ENCODE measurements at places on chromosomes 5 and 9.
A peak's percentile ranks its signal among the peaks of the same experiment; 100 is the strongest.

- no peak for DNase-seq
Observed at GRCh38 chr9:34556949-34557348, 32.6 kb downstream of the CNTFR start.

GRCh38 chr9:82109626-82110025 is 121.1 kb downstream of the SPATA31D1 start:
- DNase-seq = no peak

GRCh38 chr5:56733580-56733979 is 81.8 kb upstream of the MAP3K1 start:
- DNase-seq = no peak

DNA sequence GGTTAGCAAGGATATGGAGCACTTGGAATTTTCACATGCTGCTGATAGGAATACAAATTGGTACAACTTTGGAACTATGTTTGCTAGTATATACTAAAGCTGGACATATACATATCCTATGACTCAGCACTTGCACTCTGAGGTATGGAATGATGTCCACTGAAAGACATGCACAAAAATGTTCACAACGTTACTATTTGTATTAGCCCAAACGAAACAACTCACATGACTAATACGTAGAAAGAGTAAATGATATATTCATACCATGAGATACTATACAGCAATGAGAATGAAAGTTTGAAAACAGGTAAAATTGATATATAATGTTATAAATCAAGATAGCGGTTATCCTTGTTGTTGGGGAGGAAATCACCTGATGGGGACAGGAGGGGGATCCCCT is 45.5 kb upstream of the CDC42SE2 start:
- no peak for DNase-seq

- DNase-seq = no peak
Observed at GRCh38 chr9:100448266-100448665, 21.3 kb downstream of the MSANTD3 start.

DNA sequence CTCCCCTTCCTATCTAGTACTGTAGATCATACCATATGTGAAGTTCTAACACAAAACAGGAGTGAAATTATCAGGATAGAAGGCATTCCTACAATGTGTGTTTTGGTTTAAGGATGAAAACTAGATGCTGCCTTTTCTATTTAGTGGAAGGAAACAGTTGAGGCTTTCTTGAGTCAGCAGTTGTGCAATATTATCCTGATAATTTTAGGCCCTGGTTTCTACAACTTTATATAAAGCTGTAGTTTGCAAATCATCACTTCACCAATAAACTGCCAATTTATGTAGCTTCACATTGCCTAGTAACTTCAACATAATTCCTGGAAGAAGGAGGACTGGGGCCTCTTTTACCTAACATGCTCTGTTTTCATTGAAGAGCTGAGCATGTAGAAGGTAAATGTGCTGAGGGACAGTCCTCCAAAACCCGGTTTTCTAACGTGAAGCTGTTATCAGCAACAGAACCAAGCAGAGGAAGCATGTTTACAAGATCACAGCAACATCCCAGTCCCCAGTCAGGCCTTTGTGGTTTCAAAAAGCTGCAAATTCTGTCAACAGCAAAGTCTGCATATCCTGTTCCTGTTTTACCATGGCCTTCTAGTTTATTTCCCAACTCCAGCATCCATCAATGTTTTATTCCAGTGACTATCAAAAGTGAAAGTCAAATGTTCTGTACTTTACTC is 513.4 kb upstream of the MEF2C start:
- peak; percentile 32 for DNase-seq

DNA sequence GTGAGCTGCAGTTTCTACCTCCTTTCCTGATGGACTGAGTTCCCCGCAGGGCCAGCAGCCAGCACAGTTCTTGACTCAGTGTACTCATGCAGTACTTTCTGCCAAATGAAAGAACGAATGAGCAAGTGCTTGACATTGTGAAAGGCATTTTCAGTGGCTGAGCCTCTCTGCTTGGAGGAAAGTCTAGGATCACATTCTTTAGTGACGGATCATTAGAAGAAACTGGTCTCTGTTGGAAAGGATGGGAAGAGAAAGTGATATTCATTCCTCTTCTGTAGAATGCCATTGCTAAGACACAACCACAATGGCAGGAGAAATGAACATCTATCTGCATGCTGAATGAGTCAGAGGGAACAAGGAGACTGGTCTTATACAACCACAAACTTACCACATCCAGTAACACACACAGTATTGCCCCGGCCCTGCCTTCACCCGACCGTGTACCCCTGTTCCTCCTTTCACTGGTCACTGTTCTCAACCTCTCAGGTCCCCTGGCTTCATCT is 206.9 kb downstream of the CRB2 start:
- DNase-seq = no peak

DNA sequence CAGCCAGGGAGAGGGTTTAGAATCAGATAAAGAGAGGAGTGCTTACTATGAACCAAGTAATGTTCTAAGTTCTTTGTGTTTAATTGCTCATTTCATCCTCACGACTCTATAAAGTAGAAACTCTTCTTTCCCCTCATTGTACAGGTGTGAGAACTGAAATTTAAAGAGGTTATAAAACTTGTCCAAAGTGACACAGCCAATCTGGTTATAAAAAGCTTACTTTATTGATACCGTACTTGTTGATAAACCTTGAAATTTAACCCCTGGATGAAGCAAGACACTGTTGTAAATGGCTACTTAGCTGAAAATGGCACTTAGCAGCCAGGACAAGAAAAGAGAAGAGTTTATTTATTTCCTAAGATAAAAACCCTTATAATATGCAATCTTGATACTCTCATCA is 702.4 kb downstream of the KCTD16 start:
- no peak for DNase-seq

DNA sequence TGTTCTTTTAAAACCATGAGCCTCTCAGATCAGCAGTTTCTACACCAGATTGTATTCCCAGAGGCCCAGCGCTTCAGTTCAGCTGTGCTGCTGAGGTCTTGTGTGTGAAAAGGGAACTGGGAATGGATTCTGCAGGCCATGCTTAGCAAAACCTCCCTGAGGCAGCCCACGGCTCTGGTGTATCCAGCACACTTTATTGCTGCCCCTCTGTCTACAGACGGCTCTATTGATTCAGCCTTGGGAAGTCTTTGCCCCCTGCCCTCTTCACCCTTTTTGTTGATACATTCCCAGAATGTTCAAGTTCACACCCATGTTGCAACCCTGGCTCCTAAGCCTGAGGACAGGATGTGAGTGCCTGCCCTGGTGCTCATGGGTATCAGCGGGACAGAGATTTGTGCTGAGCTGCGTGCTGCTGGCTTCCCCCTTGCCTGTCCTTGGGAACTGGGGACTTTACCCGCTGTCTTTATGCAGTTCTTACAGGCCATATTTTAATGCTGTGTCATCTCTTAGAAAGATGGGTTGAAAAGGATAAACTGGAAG is 37.3 kb downstream of the ARHGAP26 start:
- DNase-seq = peak; percentile 50

GRCh38 chr5:130520211-130520610 is 615.9 kb downstream of the CHSY3 start:
- no peak for DNase-seq

GRCh38 chr5:14665101-14665822 is 744 bp downstream of the OTULIN start:
- peak; percentile 66 for DNase-seq

DNA sequence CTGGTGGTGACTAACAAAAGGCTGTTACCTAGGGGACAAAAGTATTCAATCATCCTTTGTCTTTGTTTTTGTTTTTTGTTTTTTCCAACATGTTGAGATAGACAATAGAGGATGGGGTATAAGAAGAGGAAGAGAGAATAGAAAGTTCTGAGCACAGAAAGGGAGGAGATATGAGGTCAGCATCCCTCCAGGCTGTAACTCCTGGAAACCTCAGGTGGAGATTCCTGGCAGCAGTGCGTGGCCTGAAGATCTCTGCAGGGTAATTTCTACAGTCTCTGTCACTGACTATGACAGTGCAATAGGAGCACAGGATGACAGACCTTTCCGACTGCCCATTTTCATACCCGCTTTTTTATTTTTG is 112.1 kb downstream of the ADRB2 start:
- no peak for DNase-seq

- no peak for DNase-seq
Observed at GRCh38 chr5:147307170-147307569, 72.3 kb downstream of the STK32A start.

DNA sequence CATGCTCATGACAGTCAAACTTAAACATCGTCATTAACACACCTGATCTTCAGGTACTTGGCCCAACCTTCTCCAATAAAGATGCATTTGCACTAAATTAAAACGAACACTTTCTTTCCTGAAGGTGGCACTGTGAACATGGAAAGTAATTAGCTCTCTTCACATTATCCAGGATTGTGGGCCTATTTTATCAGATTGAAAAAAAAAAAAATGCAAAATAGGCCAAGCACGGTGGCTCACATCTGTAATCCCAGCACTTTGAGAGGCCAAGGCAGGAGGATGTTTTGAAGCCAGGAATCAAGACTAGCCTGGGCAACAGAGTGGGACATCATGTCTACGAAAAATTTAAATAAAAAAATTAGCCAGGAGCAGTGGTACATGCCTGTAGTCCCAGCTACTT is 14.4 kb upstream of the CDC20B start:
- DNase-seq = no peak

- DNase-seq = no peak
Observed at GRCh38 chr9:76292658-76293057, 101.6 kb downstream of the RFK start.

- DNase-seq = no peak
Observed at GRCh38 chr9:32404856-32405255, 20.4 kb downstream of the ACO1 start.

DNA sequence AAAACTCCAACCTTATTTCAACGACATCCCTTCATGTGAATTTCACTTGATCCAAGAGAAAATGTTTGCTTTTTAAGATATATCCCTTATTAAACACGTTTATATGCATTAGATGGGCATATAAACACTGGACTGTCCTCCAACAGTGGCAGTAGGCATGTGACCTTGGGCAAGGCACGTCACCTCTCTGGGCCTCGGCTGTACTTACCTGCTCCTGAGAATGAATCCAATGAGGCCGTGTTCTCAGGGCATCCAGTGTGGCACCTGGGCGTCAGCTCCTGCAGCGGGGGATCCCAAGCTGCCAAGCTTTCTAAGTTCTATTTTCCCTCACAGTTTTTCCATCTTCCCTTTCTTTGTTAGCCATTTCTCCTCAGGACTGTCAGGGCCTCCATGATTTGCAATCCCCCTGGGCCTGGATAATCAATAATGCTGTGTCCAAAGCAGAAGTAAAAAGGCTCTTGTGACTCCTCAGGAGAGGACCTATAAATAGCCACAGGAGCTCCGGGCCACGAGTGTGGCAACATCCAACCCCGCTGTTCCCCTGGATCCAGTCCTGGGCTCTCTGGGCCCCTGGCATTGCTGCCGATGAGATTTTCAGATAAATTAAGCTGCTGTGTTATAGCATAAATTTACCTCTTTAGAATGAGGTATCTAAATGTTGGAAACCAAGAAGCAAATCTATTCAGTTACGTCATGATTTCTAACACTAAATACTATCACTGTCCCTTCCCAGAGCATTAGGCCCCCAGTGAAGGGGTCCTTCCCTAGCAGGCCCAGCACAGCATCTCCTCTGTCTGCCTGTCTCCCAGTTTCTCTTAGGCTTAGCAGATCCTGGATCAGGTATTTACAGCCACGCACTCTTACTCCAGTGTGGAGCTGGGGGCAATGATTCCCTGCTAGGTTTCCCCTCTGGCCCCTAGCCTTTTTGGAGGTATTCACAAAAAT is 76.8 kb downstream of the PTPN3 start:
- no peak for DNase-seq

DNA sequence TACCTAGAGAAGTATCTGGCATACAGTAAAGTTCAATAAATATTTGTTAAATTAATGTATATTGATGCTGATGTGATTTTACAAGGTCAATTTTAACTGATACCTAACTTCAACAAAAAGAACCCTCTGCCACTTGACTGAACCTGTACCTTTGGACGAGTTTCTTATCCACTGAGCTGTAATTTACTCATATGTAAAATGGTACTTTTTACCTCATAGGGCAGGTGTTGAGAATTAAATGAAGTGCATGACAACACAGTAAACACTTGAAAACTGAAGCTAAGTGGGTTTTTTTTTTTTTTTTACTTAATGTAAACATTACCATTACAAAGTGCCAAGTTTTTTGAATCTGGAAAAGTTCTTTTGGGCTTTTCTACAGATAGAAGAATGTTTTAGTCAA is 15.4 kb downstream of the NIPSNAP3B start:
- DNase-seq = no peak

DNA sequence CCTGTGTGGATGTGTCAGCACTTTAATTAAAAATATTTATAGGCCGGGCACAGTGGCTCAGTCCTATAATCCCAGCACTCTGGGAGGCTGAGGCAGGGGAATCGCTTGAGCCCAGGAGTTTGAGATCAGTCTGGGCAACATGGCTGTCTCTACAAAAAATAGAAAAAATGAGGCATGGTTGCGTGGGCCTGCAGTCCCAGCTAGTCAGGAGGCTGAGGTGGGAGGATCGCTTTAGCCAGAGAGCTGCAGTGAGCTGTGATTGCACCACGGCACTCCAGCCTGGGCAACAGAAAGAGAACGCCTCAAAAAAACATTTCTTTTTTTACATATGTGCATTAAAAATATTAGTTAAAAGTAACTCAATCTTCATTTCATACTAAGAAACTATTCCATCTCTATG is 6.2 kb downstream of the TBC1D9B start:
- DNase-seq = no peak

DNA sequence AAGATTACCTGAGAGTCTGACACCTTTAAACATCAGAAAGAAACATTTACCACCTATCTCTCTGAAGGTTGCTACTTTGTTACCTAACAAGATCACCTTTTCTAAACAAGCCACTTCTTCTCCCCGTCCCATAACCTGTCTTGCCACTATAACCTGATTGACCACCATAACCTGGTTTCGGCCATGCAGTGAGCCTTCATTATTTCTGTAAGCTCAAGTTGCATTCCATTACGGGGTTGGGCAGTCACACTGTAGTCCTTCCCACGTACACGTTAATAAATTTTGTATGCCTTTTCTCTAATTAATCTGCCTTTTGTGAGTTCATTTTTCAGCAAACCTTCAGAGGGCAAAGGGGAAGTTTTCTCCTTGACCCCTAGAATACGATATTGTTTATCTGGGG is 28.0 kb upstream of the CCNG1 start:
- DNase-seq = no peak

DNA sequence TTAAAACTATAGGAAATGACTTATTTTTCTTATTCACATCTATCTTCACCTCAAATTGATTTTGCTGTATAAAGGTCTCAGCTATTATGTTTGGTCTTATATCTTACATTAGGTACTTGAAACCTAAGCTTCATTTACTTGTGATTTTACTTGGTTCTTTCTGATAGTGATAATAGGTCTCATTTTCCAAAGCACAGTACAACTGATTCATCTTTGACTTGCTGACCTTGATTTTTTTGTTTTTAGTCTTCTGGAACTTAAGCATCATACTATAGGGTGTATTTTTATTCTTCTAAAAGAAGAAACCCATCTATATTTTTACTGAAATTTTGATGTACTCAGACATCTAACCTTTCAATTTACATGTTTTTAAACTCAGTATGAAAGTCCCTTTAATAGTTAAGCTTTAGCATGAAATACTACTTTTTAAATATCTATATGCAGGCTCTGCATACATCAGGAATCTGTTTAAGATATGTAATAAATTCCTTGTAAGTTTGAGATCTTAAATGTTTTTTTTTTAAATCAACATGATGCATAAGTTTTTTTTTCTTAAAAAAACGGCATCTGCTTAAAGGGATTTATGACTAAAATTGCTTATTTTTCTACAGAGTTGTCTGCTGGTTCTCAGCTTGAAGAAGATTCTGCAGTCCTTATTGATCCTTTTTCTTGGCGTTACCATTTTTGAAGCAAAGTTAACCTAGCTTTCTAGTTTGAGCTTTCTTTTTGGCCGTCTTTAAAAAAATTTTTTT is 13.3 kb downstream of the MATR3 start:
- DNase-seq = no peak

GRCh38 chr9:13586587-13587374 is 307.3 kb upstream of the MPDZ start:
- no peak for DNase-seq
